Inflammatory macrophage treated with lipopolysaccharide for 1 hour (primary cell): ENCODE measurements at places on chromosomes 2 and 18.

- no peak for DNase-seq
Measured at GRCh38 chr2:153819074-153819473, 52.6 kb upstream of the GALNT13 start.

GRCh38 chr2:110874453-110875383 lies 142.3 kb downstream of the ACOXL start:
- DNase-seq: peak; percentile 35

DNA sequence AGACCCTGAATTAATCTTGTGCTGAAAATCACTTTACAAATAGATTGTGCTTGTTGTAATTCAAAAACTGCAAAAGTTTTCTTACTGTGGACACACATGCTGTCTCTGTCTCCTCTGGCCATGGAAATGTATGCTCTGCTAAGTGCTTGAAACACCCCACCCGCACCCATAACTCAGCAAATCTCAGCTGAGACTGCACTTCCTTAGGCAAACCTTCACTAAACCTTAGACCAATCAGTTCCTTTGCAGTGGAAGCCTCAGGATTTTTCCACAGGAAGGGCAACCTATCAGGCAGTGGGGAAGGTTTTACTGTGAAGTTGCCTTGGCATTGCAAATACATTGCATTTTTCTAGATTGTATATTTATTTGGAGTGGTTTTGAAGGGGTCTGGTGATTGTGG lies 62.2 kb upstream of the PLA2R1 start:
- DNase-seq: no peak

- no peak for DNase-seq
Measured at GRCh38 chr2:239394346-239394945, 6.4 kb downstream of the HDAC4 start.

GRCh38 chr2:65626831-65627230 lies 194.4 kb upstream of the SPRED2 start:
- no peak for DNase-seq

DNA sequence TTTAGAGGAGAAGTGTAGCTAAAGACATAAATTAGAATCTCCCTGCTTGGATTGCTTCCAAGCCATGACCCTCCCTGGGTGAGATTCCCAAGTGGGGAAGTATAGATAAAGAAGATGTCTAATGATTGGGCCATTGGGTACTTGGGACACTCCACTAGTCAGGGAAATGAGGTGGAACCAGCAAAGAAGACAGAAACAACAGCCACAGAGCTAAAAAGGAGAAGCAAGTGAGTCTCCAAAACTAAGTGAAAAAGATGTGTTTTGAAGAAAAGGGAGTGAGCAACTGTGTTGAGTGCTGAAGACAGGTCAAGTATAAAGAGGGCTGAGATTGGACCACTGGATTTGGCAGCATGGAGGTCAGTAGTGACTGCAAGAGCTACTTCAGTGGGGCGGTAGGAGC lies 276.7 kb upstream of the STON1 start:
- DNase-seq: peak; percentile 27

GRCh38 chr2:79585701-79586433 lies 73.0 kb downstream of the CTNNA2 start:
- no peak for DNase-seq

GRCh38 chr2:181483876-181484275 lies 26.7 kb downstream of the ITGA4 start:
- DNase-seq: no peak

GRCh38 chr2:11155381-11156035 lies at the start of gene SLC66A3:
Gene SLC66A3 (plus strand): TSS chr2:11155467. CDS start chr2:11155547, 80 bp downstream.
- peak; percentile 32 for DNase-seq

- DNase-seq: no peak
Measured at GRCh38 chr2:100267751-100268150, 54.5 kb downstream of the LONRF2 start.

DNA sequence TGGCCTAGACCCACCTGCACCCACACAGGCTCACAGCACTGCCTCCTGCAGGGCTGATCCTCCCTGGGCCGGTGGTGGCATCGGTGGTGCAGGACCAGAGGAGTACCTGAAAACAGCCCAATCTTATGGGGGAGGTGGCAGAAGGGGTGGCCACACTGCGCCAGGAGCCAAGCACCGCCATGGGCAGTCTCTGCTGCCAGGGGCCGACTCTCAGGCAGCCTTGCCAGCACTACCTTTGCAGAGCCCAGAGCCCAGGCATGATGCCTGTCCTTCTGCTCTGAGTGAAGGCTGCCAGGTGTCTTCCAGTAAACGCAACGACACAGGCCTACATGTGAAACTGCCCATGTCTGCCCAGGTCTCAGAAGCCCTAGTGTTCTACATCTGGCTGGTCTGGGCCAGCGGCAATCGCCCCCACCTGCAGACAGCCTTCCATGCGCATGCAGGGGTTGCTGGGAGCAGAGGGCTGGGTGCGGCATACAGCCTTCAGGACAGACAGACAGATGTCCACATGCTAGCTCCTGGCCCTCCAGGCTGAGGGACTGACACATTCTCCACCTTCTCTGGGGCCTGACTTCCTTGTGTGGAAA lies 6.8 kb downstream of the HS6ST1 start:
- no peak for DNase-seq

DNA sequence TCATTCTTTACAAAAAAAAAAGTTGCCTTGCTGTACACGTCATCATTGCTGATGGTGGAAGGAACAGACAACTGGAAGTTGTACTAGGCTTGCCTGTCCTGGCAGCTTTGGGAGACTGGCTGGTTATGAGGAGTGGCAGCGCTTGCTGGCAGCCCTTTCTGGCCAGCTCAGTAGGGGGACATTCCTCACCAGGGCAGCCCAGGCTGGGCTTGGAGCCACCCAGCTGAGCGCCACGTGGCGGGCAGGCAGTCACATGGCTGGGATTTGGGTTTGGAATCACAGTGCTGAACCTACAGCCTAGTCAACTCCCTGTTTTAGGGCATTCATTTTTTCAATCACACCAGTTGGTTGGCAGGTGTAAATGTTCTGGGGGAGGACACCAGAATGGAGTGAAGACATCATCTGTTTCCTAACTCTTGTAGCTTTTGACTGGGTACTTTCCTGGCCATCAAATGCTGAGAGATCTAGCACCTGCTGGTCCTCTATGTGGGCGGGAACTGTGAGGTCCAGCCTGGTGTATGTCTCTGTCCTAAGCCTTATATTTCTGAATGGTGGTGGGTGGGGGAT lies 139.3 kb downstream of the SETBP1 start:
- DNase-seq: no peak

DNA sequence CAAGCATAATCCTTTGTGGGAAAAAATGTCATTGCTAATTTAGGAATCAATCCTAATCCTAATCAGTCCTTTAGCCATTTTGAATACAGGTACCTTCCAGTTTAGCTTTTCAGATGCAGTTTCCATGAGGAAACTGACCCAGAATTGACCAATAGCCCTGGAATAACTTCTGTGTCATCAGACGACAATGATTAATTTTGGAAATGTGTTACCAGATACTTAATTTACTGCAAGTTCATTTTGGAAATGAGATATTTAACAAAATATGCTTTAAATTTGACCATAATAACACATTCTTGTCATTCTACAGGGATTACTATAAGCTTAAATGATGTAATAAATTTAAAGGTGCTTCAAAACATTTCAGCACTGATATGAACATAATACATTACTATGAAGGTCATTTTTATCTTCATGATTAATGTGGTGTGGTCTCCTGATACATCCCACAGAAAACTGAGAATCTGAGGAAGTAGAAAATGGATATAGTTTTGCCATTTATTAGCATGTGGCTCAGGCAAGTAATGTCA lies 129.8 kb upstream of the SH3BP4 start:
- no peak for DNase-seq

DNA sequence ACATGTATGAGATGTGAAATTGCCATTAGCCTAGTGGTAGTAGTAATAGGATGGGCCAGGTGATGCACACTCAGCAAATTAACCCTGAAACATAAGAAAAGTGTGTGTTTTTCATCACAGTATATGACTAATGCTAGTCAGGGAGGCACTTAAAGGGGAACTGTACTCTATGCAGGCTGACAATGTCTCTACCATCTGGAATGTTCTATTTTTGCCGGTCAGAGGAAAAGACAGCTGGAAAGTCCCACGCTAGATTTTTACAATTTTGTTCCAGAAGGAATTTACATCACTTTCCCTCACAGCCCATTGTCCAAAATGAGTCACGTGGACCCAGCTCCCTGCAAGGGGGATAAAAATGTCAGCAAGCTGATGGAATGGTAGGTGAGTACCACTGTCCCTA lies 746.3 kb upstream of the CHAC2 start:
- DNase-seq: no peak

DNA sequence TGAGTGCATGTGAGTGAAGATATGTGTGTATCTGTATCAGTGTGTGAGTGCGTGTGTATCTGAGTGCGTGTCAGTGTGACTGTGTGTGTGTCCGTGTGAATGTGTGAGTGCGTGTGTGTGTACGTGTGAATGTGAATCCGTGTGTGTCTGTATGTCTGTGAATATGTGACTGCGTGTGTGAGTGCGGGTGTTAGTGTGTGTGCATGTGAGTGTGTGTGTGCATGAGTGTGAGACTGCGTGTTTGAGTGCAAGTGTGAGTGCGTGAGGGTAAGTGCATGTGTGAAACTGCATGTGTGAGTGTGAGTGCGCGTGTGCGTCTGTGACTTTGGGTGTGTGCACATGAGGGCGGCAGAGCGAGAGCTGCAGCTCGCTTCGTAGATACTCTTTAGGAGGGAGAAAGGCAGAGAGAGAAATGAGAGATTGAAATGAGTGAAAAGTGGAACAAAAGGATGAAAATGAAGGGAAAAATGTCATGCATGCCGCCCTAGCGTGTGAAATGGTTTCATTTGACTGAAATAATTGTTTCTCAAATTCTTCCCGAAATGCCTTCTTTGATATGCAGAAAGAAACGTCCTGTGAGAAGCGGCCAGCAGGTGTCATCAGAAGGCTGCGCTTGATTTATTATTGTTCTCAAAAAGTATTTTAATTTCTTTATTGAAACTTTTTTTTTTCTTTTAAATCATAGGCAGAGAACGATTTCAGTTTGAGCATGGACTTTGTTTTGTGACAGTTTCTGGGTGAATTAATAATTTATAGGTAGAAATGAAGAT lies 25.6 kb downstream of the ZNF407 start:
- DNase-seq: peak; percentile 31

DNA sequence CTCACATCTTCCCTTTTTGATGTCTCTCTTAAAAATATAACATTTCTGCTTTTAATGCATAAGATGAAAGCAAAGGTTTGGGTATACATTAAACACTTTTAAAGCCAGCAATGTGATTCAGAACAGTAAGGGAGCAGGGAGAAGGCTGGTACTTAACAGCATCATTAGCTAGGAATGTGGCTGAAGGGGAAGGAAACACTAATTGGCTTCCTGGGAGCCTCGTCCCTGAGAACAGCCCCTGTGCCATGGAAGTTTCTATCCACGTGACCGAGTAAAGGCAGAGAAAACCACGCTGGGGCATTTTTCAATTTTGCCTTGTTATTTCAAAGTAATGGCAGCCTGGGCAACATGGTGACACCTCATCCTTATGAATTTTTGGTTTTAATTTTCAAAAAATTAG lies 109.2 kb upstream of the GPC1 start:
- no peak for DNase-seq

- no peak for DNase-seq
Measured at GRCh38 chr2:44271296-44271695, 4.0 kb upstream of the SLC3A1 start.

DNA sequence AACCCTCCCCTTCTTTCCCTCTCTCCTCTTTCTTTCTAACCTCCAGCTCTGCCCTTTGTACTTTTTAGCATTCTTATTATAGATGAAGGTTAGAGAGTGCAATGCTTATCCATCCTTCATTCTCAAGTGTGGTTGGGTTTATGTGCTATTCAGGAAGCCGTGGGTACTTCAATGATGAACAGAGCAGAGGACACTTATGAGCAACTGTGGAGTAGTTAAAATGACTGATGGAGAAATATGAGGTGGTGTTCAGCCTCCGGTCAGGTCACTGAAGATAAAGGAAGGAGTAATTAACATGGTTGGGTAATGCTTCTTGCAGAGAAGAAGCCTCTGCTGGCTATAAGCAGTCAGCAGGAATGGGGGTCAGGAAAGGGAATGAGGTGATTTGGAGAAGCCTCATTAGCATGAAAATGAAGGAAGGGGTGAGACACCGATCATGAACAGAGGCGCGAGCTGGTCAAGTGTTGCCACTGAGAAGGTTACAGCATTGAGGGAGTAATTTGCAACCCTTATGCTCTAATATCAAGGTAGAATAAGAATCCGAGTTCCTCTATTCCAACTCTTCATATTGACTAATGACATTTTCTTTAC lies 174.7 kb downstream of the LPIN1 start:
- no peak for DNase-seq

- DNase-seq: no peak
Measured at GRCh38 chr2:176093145-176093897, 800 bp downstream of the HOXD13 start.

DNA sequence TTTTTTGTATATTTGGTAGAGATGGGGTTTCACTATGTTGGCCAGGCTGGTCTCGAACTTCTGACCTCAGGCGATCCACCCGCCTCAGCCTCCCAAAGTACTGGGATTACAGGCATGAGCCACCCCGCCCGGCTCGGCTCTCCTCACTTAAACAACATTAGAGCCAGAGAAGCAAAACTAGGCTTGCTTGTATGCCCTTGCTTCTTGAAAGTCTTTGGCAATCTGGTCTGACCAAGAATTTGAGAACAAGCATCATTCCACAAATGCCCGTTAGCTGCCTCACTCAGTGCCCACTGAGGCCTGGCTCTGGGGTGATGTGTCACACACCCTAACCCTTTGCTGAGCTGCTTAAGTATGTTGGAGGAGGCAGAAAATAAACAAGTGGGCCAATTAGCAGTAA lies 33.5 kb downstream of the SOWAHC start:
- DNase-seq: no peak

DNA sequence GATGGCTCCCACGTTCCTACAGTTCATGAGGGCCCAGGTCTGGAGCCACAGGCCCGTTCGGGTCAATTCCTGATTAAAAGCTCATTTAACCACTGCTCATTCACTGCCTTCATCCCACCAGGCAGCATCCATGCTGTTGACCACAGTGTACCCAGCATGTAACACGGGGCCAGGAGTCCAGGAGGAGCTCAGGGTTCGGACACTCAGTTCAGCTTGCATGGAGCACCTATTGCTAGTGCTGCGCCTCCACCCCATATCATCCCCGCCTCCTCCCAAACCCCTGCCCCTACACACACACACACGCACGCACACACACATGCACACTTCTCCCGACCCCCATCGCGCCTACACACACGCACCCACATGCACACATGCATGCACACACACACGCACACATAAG lies 72.9 kb upstream of the SNTG2 start:
- no peak for DNase-seq

GRCh38 chr2:27038012-27038411 lies 5.2 kb downstream of the TMEM214 start:
- DNase-seq: no peak
